ENCODE measurements at places on chromosomes 16 and 17.
A peak's percentile ranks its signal among the peaks of the same experiment; 100 is the strongest.

- DNase-seq, result no peak
These were observed 20.4 kb downstream of the RAI1 start for GRCh38 chr17:17701658-17702057.

GRCh38 chr17:16986391-16986790 is 14.5 kb upstream of the TNFRSF13B start:
- DNase-seq, result no peak

GRCh38 chr16:75064403-75065148 is 52.0 kb downstream of the LDHD start:
- DNase-seq, result no peak

DNA sequence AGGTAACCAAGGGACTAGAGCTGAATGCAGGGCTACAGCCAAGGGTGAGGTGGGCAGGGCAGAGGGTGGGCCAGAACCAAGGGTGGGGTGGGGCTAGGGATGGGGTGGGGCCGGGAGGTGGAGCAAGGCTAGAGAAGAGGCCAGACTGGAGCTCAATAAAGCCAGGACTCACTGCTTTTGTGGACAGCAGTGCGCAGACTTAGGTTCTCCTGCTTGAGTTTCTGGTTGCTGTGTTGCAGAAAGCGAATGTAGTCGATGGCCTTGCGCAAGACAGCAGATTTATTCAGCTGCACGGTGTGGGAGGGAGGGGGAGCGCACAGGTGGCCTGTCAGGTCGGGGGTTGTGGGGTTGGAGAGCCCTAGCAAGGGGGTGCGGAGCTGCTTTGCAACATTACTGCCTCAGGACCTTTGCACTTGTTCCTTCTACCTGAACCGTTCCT is 18.7 kb downstream of the SREBF1 start:
- no peak for DNase-seq

DNA sequence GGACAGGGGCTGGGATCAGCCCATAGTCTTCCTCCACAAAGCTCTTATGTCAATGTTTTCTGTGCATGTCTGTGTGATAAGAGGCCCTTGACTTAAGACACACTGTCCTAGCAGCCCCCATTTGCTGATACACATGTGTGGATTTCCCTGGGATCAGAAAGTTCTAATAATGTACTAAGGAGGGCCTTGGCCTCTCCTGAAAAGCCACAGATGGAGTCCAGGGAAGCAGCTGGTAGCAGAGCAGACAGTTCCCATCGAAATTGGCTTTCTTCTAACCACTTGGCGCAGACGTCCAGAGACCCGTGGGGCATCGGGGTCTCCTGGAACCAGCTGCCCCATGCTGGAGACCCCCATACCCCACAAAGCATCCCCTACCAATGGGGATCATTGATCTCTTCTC is 4.3 kb upstream of the GP2 start:
- DNase-seq, result no peak

DNA sequence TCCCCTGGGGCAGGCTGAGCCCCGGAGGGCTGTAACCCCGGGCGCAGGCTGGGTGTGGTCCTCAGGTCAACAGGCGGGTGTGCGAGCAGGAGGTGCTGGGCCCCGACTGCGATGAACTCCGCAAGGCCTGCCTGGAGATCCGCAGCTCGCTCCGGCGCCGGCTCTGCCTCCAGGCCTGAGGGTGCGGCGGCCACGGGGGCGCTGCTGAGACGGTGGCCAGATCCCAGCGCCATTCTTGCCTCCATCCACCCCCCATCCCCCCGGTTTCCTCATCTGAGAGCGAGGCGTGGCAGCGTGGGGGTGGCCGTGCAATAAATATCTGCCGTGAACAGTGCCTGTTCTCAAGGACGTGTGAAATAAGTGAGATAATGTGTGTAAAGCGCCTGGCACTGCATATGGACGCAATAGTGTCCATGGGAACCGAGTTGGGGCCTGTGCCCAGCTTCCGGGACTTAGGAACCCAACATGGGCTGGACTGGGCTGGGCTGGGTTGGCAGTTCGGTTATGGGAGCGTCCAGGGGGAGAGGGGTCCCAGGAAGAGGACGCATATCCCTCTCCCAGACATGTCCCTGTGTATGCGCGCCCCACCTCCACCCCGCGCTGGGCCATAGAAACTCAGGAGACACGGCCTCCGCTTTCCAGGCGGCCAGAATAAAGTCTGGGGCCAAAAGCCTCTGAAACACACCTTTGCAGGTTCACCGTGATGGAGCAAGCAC is 15.0 kb downstream of the ZNF213 start:
- peak; percentile 78 for DNase-seq

DNA sequence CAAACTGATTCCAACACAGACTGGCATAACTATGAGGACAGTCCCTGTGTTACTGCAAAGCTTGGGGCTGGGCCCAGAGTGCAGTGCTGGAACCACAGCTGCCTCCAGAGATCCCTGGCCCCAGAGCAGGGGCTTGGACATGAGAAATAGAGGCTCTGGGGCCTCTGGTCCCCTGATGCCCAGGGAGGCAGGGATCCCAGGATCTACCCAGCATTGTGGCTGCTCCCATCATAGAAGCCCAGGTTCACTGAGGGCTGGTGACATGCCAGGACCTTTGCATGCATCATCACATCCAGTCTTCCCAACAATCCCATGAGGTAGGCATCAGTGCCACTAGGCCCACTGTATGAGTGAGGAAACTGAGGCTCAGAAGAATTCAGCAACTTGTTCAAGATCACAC is 95.8 kb downstream of the TMEM132E start:
- DNase-seq, result no peak

- DNase-seq, result no peak
These were observed 61.0 kb downstream of the CFDP1 start for GRCh38 chr16:75372236-75372856.

GRCh38 chr17:77867308-77867781 is 91.2 kb upstream of the TNRC6C start:
- DNase-seq, result no peak

- no peak for DNase-seq
These were observed 47.3 kb upstream of the RBFOX3 start for GRCh38 chr17:79657861-79658810.

DNA sequence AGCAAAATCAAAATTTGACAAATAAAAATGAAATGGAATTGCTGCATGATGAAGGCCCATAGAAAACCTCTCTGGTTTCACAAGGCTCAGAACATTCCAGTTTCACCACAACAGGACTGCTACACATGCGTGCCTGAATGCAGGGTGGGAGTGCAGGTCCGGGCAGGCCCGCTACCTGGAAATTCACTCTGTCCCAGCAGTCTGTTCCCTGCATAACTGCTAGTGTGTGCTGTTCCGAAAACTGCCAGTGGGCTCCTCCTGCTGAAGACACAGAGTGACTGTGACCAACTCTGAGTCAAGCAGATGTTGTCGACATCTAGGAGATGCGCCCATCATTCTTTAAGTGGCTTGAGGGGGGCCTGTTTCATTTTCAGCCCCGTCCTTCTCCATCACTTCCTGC is 284.8 kb upstream of the MAF start:
- no peak for DNase-seq

DNA sequence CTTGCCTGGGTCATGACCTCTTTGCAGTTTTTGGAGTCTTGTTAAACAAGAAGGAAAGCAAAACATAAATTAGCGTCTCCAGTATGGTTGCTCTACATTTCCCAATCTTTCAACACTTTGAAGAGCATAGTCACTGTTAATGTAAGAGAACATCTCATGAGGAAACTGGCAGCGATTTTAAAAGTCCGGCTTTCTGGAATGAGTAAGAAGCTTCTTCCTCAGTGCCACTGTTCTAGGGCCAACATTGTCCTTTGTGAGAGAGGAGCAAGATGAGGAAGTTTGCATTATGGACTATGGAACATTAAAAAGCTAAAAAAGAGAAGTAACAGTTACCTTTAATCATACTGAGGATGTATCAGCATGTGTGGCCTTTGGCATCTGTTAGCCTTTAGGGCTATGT is 73.1 kb downstream of the WNT3 start:
- DNase-seq, result no peak

DNA sequence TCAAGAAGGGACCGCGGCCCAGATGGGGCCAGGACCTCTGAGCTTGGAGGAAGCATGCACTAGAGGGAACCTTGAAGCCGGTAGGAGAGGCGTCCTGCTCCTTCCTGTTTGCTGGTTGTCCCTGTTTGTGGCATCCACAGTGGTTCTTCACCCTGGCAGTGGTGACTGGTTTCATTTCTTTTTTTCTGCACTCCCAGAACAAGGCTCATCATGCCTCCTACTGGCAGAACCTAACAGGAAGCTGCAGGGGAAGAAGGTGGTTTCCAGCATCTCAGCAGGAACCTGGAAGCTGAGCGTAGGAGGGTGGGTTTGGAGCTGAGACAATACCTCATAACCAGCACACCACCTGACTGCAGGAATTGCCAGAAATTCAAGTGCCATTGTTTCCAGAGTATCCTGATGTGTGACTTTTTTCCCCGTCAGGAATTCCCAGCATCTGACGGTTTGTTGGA is 5.8 kb downstream of the TMEM231 start:
- DNase-seq, result peak; percentile 61

DNA sequence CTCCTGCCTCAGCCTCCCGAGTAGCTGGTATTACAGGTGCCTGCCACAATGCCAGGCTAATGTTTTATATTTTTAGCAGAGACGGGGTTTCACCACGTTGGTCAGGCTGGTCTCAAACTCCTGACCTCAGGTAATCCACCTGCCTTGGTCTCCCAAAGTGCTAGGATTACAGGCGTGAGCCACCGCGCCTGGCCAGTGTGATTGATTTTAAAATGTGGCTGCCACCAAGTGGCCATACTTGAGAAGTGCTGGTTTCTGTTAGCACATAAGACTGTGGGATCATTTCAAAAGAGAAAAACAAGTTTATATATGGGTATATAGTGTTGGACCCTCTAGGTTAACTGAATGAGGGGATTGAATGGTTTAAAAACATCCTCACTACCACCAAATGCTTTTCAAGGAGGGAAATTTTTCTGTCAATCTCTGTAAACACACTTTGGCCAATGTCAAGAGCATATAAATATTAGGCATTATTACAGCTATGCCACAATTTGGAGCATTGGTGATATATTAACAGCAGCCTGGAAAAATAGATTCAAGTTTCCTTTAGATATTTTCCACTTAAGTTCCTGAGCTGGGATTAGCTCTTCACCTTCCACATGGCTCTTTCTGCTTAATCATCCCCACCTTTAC is 13.5 kb upstream of the DHRS13 start:
- peak; percentile 61 for DNase-seq

DNA sequence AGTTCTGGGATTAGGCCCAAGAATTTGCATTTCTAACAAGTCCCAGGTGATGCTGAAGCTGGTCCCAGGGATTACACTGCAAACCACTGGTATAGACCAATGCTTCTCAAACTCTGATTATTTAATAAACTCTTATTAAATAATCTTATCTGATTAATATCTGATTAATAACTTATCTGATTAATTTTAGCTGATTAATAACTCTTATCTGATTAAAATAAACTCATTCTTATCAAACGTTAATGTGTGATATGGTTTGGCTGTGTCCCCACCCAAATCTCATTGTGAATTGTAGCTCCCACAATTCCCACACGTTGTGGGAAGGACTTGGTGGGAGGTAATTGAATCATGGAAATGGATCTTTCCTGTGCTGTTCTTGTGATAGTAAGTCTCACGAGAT is 78.6 kb upstream of the TANC2 start:
- no peak for DNase-seq

- DNase-seq, result peak; percentile 90
These were observed 4.7 kb upstream of the LCMT1 start for GRCh38 chr16:25106567-25107465.

GRCh38 chr17:31067691-31068184 is 27.0 kb upstream of the NF1 start:
- DNase-seq, result peak; percentile 63

DNA sequence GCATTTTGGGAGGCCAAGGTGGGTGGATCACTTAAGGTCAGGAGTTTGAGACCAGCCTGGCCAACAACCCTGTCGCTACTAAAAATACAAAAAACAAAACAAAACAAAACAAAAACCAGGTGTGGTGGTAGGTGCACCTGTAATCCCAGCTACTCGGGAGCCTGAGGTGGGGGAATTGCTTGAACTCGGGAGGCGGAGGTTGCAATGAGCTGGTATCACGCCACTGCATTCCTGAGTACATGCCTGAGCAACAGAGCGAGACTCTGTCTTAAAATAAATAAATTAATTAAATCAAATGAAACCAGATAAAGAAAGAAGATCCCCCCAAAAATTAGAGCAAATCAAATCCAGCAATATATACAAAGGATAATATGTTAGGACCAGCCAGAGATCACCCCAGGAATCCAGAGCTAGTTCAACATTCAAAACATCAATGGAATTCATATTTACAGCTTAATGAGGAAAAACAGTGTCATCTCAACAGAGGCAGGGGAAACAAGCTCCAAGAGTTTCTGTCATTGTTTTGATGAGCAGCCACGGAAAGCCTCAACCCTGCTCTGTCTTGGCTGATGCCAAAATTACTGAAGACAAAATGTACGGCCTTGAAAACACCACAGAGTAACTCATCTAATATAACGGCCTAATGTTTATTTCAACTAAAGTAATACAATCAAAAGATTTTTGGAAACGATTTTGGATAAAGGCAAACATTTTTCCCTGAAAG is 3.7 kb downstream of the PEMT start:
- no peak for DNase-seq

DNA sequence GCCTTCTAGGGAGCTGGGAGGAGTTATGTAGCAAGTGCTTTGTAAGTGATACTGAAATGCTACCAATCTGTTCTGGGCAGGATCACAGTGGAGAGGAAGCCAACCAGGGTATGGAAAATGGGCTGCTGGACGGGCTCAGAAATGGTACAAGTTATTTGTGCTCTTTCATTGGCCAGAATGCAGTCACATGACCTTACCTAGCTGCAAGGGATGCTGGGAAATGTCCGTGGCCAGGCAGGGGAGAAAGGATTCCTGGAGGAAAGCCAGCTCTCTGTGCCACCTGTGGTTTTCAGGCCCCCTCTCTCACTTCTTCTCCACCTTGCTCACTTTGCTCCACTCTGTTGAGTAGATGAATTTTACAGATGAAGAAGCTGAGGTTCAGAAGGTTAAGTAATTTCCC is 4.8 kb downstream of the EEF2K start:
- DNase-seq, result no peak

- no peak for DNase-seq
These were observed 329.8 kb downstream of the UTP18 start for GRCh38 chr17:51590071-51590656.

- DNase-seq, result peak; percentile 88
These were observed at the start of gene FKBP10 for GRCh38 chr17:41812381-41813151. Gene FKBP10 (plus strand): TSS chr17:41813004. CDS start chr17:41813035, 31 bp downstream.

- no peak for DNase-seq
These were observed 37.1 kb downstream of the YWHAE start for GRCh38 chr17:1362964-1363363.

DNA sequence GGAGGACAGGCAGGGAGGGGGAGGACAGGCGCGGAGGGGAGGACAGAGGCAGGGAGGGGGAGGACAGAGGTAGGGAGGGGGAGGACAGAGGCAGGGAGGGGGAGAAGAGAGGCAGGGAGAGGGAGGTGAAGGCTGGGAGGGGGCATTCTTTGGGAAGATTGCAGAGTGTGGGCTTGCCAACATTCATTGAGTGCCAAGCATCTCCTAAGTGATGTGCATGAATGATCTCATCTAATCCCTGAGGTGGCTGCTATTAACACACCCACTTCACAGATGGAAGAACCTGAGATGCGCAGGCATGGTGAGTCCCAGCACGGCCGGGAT is 58.3 kb downstream of the NT5M start:
- no peak for DNase-seq

- no peak for DNase-seq
These were observed 230.7 kb upstream of the CCL2 start for GRCh38 chr17:34024386-34024785.

- DNase-seq, result no peak
These were observed 2.9 kb downstream of the SLC47A2 start for GRCh38 chr17:19713462-19713861.

- DNase-seq, result no peak
These were observed 2.0 kb upstream of the CCL11 start for GRCh38 chr17:34283571-34283970.

All from A549 (cell line).